ENCODE measurements at places on chromosomes 2 and 18.

- DNase-seq = no peak
Measured at GRCh38 chr2:42756966-42757513, 6.9 kb downstream of the OXER1 start.

DNA sequence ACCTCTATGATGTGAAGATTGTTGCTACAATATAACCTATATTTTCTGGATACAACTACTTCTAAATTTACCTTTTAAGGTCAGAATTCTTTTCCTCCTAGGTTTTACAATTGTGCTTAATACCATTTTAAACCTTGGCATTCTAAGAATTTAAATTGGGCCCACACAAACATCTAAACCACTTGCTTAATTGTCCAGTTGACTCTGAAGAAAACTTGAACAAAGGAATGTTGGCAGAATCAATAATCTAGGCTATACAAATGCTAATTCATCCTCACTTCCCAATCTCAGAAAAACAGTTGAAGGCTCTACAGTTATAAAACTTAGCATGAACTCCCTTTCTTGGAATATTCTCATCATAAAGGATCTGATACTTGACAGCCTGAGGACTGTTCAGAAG is 84.3 kb downstream of the RPRM start:
- no peak for DNase-seq

DNA sequence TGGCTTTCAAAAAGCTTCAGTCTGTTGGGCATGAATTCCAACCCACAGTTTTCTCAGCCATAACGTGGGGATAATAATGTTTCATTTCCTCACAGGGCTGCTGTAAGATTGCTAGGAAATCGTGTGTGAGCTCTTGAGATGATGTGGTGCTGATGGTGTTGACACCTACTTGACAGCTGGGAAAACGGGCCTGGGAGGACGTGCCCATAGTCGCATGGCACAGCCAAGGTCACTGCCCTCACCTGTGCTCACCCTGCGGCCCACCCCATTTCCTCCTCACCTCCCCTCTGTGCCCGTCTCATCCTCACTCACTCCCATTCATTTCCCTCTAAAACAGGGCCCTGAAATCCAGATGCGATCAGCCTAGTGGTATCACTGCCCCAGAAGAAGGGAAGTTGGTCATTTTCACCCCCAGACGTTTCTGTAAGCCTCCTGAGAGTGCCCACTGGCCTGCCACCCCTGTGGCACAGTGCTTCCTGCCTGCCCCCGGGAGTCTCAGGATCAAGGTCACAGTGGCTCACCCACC is 33.0 kb downstream of the DPYSL5 start:
- DNase-seq = no peak

DNA sequence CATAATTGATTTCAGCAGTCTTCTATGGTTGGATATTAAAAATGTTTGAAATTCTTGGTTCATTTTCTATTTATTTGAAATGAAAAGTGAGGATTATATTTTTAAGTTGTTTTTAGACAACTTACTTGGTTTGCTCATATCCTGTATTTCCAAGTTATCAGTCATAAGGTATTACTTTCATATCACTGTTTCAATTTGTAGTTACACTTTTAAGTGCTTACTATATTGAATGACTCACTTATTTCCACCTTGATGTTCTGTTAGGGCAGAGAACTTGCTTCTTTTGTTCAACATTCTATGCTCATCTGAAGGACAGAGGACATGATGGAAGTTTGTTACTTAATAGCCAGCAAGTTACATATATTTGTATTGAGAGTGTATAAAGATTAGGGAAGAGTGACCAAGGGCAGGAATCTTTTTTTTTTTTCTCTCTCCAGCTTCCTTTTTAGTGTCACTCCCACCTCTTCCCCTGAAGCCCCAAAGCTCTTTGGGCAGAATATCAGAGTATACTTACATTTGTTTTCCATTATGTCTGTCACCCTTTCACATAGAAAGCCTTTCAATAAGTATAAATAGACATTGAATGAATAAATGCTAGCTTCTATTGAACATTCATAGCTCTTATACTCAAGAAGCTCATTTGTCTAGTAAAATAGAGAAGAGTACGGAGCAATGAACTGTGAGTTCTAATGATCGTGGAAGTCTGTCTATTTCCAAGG is 28.1 kb downstream of the PIK3C3 start:
- no peak for DNase-seq

DNA sequence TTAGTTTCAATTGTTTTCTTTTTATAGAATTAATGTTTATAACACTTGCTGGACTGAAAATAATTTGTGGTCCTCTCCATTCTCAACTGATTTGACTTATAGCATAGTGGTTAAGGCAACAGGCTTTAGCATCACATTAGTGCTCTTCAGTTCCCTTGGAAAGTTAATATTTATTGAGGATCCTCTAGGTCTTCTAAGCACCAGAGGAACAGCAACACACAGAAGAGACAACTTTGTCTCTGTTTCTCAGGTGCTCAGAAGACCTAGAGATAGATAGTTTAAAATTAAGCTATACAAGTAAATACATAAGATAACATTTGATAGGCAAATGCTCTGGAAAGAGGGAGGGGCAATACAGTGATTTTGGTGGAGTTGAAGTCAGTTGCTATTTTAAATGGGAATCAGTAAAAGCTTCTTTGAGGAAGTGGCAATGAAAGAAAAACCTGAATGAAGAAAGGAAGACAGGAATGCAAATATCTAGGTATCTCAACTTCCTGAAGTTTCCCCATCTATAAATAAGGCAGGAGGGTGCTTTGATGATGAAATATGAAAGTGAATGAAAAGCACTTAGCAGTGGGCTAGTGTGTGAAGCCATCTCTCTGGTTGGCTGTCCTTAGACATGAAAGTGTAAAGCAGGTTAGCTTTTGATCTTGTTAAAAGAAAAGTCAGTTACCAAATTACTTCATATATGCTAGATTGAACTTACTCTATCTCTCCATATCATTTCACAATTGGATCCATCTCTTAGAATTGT is 7.9 kb downstream of the NEUROD1 start:
- DNase-seq = no peak

DNA sequence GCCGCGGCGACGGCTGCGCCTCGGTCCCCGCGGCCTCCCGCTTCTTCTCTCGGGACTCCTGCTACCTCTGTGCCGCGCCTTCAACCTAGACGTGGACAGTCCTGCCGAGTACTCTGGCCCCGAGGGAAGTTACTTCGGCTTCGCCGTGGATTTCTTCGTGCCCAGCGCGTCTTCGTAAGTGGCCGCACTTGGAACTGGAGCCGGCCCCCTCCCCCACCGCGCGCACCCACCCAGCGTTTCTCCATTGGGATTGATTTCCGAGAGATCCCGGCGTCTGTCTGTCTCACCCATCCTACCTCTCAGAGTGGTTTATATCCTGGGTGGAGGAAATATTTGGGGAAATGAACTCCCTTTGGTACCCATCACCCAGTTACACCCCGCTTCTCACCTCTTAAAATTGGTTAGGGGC is 498 bp downstream of the ITGAV start:
- no peak for DNase-seq

- peak; percentile 82 for DNase-seq
Measured at GRCh38 chr18:812376-813171, 532 bp upstream of the YES1 start.

DNA sequence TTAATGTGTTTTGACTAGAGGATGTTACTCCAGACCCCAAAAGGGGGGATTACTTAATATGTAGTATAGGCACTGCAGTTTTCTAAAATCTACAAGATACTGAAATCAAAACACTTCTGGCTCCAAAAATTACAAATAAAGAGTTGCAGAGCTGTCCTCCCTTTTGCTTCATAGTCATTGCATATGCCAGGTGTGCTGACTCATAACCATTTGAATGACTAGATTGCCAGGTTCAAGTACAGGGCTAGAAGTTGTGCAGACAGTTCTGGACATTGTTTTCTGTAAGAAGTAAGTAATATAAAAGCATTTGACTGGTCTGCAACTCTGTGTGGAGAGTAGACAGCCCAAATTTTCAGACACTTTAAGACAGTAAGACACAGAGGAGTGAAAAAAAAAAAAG is 6.7 kb downstream of the CWC22 start:
- DNase-seq = no peak
